ENCODE measurements at places on chromosomes 12 and 14. TPM values are rescaled to one million over a fixed set of nuclear protein-coding genes. Genes with fewer than 3 reads are reported as not detected.

- H3K4me1 ChIP-seq: no peaks in the 10 kb centered on the region
- peaks cover 17% of the 10 kb centered on the region for H3K27me3 ChIP-seq
These were observed 54.4 kb upstream of the PRMT8 start for GRCh38 chr12:3436461-3437065.

- no peaks in the 10 kb centered on the region for H3K4me1 ChIP-seq
- no peaks in the 10 kb centered on the region for H3K27me3 ChIP-seq
- no peak overlapping the region for H3K27ac ChIP-seq
- H3K4me3 ChIP-seq: no peak overlapping the region
- no peak for DNase-seq
These were observed 7.3 kb upstream of the CNTN1 start for GRCh38 chr12:40684986-40685385.

- H3K4me3 ChIP-seq: no peak overlapping the region
- DNase-seq: no peak
- H3K27me3 ChIP-seq: no peaks in the 10 kb centered on the region
- H3K27ac ChIP-seq: no peak overlapping the region
These were observed 3.9 kb upstream of the SPTLC2 start for GRCh38 chr14:77620222-77620870.

DNA sequence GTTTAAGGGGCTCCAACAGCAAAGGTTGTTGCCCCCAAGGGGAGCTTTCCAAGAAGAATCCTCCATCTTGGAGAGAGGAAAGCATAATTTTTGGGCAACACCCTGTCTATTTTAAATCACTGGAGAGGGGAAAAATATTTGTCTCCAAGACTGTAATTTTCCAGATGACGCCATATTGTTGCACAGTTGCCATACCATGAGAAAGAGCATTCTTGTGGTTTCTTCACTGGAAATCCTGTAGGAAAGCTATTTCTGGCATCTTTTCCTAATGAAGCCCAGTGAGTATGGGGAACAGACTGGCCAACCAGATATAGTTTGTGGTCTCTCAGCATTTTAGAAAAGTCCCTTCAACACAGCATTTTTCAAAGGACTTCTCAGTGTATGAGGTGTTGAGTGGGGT, 88.1 kb upstream of the MANSC4 start:
- no peaks in the 10 kb centered on the region for H3K36me3 ChIP-seq
- H3K4me1 ChIP-seq: peaks cover 13% of the 10 kb centered on the region

- H3K27me3 ChIP-seq: peaks cover 31% of the 10 kb centered on the region
- H3K36me3 ChIP-seq: peaks cover 2% of the 10 kb centered on the region
- H3K4me3 ChIP-seq: peak within 1 kb of the TSS; percentile 53
- H3K27ac ChIP-seq: no peak within 1 kb of the TSS
These were observed at the start of gene SVOP for GRCh38 chr12:109020796-109021380. SVOP (minus strand) TSS chr12:109021068; CDS start chr12:109020868, 200 bp downstream.

DNA sequence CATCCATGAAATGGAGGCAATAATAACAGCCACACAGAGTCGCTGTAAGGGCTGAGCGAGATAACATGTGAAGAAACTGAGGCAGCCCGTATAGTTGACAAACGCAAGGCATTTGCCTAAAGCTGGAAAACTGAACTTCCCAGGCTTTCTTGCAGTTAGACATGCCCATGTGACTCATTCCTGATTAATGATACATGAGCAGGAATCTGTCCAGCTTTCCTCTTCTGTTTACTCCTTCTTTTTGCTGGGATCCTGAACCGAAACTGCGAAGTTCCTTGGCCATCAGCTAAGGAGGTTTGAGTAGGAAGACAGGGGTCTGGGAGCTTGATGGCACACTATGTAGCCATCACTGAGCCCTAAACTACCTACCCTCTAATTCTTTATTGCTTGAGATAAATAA, 52.2 kb downstream of the ST8SIA1 start:
- H3K27ac ChIP-seq: no peak overlapping the region
- DNase-seq: no peak
- H3K36me3 ChIP-seq: peaks cover 6% of the 10 kb centered on the region
- H3K4me3 ChIP-seq: no peak overlapping the region
- peaks cover 12% of the 10 kb centered on the region for H3K4me1 ChIP-seq

- no peaks in the 10 kb centered on the region for H3K4me1 ChIP-seq
- DNase-seq: no peak
- H3K27ac ChIP-seq: no peak overlapping the region
- no peaks in the 10 kb centered on the region for H3K36me3 ChIP-seq
- no peak overlapping the region for H3K4me3 ChIP-seq
These were observed 104.0 kb downstream of the FOXA1 start for GRCh38 chr14:37491076-37491475.

GRCh38 chr14:31057035-31057434, 30.9 kb upstream of the STRN3 start:
- H3K27me3 ChIP-seq: no peaks in the 10 kb centered on the region
- DNase-seq: no peak
- no peak overlapping the region for H3K4me3 ChIP-seq
- no peaks in the 10 kb centered on the region for H3K36me3 ChIP-seq

DNA sequence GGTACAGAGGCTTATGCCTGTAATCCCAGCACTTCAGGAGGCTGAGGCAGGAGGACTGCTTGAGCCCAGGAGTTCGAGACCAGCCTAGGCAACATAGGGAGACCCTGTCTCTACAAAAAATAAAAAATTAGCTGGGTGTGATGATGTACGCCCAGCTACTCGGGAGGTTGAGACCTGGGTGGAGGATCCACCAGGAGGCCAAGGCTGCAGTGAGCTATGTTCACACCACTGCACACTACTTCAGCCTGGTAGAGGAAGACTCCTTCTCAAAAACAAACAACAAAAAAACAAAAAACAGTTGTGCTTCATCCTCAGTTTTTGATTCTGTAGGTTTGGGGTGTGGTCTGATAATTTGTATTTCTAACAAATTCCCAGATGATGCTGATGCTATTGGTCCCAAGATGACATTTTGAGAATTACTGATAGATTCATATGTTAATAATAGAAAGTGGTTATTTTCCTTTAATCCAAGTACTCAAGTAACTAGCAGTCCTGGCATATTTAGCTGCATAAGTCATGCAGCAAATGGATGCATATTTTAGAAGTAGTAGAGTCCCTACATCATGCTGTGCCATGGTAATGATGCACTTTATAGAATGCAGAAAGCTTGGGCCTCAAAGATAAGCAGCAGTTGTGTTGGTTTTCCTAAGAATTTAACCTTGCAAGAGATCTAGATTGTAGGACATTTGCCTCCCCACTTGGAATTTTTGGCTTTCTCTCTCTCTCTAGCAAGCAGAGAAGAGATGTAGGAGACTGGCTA, 76.1 kb upstream of the PAWR start:
- H3K27ac ChIP-seq: no peak overlapping the region
- no peaks in the 10 kb centered on the region for H3K27me3 ChIP-seq
- peaks cover 2% of the 10 kb centered on the region for H3K4me1 ChIP-seq
- no peaks in the 10 kb centered on the region for H3K36me3 ChIP-seq
- H3K4me3 ChIP-seq: no peak overlapping the region

DNA sequence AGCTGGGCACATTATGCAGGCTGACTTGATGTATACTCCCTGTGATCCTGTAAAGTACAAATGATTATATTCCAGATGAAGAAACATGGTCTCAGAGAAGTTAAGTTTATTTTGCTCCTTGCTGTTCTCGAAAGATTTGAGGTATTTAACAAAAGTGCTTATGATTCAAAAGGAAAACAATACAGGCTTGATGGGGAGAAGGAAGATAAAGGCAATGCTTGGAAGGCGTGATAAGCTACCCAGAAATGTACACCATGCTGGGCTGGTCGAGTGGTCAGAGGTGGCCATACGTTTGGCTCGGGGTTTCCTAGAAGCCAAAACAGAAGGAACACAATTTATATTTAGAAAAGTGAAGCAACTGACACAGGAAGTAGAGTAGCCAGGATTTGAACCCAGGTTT, 201.0 kb downstream of the KTN1 start:
- no peak overlapping the region for H3K27ac ChIP-seq
- no peak for DNase-seq
- peaks cover 12% of the 10 kb centered on the region for H3K27me3 ChIP-seq
- no peak overlapping the region for H3K4me3 ChIP-seq

DNA sequence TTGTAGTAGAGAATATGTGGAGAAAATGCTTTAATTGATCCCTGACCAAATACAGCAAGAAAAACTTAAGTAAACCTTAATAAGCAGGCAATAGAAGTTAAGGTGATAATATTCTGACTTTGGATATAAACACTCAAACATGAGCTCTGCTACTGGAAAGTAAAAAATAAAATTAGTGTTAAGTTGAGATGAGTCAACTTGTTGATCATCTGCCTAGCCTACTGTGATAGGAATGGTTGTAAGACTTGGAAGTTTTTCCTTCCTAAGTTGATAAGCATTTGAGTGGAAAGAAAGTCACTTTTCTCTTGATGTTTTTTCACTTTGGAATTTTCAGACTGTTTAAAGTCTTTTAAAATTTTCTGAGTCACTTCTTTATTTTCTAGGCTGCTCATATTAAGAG, 26.0 kb downstream of the ADIPOR2 start:
- H3K36me3 ChIP-seq: no peaks in the 10 kb centered on the region
- DNase-seq: no peak
- H3K4me1 ChIP-seq: peaks cover 26% of the 10 kb centered on the region
- H3K27me3 ChIP-seq: no peaks in the 10 kb centered on the region

DNA sequence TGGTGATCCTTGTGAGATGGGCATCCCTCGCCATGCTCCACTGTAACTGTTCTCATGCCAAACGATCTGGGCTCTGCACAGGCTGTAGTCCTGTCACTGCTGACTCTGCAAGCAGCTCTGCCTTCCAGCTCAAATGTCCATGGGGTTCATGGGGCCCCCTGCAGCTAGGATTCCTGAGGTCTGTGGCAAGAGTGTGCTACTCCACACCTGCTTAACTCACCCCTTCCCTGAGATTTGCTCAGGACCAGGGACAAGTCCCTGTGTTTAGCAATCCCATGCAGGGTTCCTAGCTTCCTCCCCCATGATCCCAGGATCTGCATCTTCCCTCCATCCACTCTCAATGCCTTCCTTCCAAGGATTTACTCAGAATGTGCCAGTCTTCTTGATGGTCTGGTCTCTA, 241.0 kb downstream of the ASCL1 start:
- no peaks in the 10 kb centered on the region for H3K4me1 ChIP-seq
- no peak overlapping the region for H3K27ac ChIP-seq
- DNase-seq: no peak
- no peaks in the 10 kb centered on the region for H3K36me3 ChIP-seq

GRCh38 chr14:36655963-36656686, 5.5 kb upstream of the PAX9 start:
- peaks cover 7% of the 10 kb centered on the region for H3K36me3 ChIP-seq
- peak overlapping the region; percentile 66 for H3K4me3 ChIP-seq
- H3K27me3 ChIP-seq: peaks cover 94% of the 10 kb centered on the region
- peaks cover 4% of the 10 kb centered on the region for H3K4me1 ChIP-seq
- no peak for DNase-seq

DNA sequence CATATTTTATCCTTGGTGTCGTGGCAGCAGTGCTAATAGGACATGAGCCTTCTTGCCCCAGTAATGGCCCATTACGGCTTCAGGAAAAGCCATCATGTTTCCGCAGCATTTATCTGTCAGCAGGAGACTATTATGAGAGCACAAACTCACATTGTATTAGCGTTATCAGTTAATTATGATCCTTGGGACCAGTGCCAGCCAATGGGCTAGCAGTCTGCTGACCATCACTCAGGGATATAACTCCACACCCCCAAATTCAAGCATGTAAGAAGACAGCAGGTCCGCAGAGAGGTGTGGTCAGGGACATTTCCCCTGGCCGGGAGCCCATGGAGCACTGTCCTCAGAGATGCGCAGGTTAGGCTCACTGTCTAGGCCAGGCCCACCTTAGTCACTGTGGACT, 4.9 kb upstream of the ESRRB start:
- peaks cover 2% of the 10 kb centered on the region for H3K36me3 ChIP-seq
- H3K4me3 ChIP-seq: no peak overlapping the region
- no peak overlapping the region for H3K27ac ChIP-seq
- H3K27me3 ChIP-seq: peaks cover 73% of the 10 kb centered on the region

DNA sequence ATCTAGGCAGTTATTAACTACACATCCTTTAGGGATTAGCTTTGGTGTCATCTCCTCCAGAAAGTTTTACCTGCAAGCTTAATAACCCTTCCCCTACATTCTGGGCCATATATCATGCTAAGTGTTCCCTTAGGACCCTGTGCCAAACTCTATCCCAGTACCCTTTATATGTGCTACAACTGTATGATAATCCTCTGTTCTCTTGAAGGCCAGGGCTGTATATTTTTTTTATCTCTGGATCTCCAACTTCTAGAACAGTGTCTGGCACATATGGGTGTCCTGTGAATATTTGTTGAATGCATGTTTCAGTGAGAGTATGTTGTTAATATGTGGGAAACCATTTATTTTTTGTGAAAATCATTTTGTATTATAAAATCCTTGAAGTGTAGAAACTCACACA, 106.7 kb downstream of the PPM1A start:
- H3K4me3 ChIP-seq: no peak overlapping the region
- no peak for DNase-seq
- H3K4me1 ChIP-seq: no peaks in the 10 kb centered on the region
- H3K36me3 ChIP-seq: no peaks in the 10 kb centered on the region
- no peak overlapping the region for H3K27ac ChIP-seq

- no peaks in the 10 kb centered on the region for H3K27me3 ChIP-seq
- H3K36me3 ChIP-seq: peaks cover 3% of the 10 kb centered on the region
- DNase-seq: no peak
- peaks cover 4% of the 10 kb centered on the region for H3K4me1 ChIP-seq
- H3K27ac ChIP-seq: no peak overlapping the region
These were observed 607.0 kb downstream of the BCL11B start for GRCh38 chr14:98665007-98665406.

DNA sequence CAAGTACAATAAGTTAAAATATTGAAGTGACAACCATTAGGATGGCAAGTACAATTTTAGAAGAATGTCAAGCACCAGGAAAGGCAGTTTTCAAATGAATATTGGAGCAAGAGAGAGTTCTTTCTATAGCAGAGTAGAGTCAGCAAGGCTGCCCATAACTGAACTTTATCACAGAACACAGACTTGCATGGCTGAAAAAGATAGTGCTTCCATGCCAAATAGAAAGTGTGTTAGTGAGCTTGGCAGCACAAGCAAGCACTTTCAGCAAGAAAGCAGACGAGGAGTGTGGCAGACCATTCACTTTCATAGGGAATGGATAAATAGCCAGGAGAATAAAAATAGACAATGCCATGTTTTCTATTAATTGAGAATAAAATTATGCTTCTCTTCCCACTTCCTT, 647.0 kb upstream of the MGAT4C start:
- no peak overlapping the region for H3K4me3 ChIP-seq
- no peaks in the 10 kb centered on the region for H3K27me3 ChIP-seq
- H3K36me3 ChIP-seq: no peaks in the 10 kb centered on the region
- H3K27ac ChIP-seq: no peak overlapping the region
- DNase-seq: no peak
- no peaks in the 10 kb centered on the region for H3K4me1 ChIP-seq

DNA sequence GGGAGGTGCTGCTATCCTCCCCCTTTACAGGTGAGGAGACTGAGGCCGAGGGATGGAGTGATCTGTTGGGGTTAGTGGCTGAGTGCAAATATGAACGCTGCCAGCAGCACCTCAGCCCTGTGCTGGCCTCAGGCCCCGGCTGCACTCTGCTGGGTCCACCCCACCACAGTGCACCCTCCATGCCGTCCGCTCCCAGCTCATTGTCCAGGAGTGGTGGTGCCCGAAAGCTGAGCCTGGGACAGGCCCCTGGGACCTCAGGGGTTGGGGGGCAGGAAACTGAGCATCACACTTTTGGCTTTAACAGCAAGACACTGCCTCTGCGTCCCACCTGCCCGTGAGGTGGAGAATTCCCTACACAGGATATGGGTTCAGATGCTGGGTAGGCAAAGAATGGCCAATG, 31.5 kb upstream of the FBRSL1 start:
- H3K4me1 ChIP-seq: no peaks in the 10 kb centered on the region
- no peaks in the 10 kb centered on the region for H3K36me3 ChIP-seq
- no peak overlapping the region for H3K4me3 ChIP-seq
- DNase-seq: no peak
- H3K27ac ChIP-seq: no peak overlapping the region

POTEG gene
- not detected for total RNA-seq

RNASE3 gene
- not detected for total RNA-seq

RERGL gene
- not detected for total RNA-seq

TTC9 gene
- 11.7 TPM for total RNA-seq

BEGAIN gene
- 0.50 TPM for total RNA-seq

RDH16 gene
- total RNA-seq: 0.81 TPM

SYCP3 gene
- total RNA-seq: 0.29 TPM

KERA gene
- not detected for total RNA-seq
